ENCODE measurements at places on chromosomes 7 and 10.

- no peak for DNase-seq
Measured at GRCh38 chr7:20327055-20327454, 3.6 kb upstream of the ITGB8 start.

GRCh38 chr10:93495654-93496321 is 624 bp upstream of the CEP55 start:
- DNase-seq, result no peak

GRCh38 chr10:84991301-84991700 is 662.9 kb downstream of the CCSER2 start:
- no peak for DNase-seq

- DNase-seq, result no peak
Measured at GRCh38 chr10:32954080-32954479, 4.0 kb downstream of the ITGB1 start.

DNA sequence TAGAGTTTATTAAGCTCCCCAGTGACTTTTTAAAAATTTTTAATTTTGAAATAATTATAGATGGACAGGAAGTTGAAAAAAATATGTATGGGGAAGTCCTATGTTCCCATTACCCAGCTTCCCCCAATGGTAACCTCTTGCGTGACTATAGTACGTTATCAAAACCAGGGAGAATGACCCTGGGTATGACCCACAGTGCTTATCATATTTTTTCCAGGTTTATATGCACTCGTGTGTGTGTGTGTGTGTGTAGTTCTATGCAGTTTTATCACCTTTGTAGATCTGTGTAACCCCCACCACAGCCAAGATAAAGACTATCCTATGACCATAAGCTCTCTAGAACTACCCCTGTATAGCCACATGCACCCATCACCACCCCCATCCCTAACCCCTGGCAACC is 72.8 kb downstream of the TBXAS1 start:
- no peak for DNase-seq

DNA sequence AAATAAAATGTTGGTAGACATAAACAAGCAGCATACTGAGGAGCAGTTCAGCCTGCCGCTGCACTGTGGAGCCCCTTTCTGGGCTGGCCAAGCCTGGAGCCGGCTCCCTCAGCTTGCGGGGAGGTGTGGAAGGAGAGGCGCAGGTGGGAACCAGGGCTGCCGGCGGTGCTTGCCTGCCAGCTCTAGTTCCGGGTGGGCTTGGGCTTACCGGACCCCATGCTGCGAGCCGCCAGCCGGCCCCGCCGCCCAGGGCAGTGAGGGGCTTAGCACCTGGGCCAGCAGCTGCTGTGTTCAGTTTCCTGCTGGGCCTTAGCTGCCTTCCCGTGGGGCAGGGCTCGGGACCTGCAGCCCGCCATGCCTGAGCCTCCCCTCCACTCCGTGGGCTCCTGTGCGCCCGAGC is 672.9 kb upstream of the POM121L12 start:
- DNase-seq, result no peak

- DNase-seq, result no peak
Measured at GRCh38 chr10:133259602-133259989, 17.1 kb downstream of the ADAM8 start.

- DNase-seq, result no peak
Measured at GRCh38 chr10:113045147-113046055, 95.4 kb downstream of the TCF7L2 start.

DNA sequence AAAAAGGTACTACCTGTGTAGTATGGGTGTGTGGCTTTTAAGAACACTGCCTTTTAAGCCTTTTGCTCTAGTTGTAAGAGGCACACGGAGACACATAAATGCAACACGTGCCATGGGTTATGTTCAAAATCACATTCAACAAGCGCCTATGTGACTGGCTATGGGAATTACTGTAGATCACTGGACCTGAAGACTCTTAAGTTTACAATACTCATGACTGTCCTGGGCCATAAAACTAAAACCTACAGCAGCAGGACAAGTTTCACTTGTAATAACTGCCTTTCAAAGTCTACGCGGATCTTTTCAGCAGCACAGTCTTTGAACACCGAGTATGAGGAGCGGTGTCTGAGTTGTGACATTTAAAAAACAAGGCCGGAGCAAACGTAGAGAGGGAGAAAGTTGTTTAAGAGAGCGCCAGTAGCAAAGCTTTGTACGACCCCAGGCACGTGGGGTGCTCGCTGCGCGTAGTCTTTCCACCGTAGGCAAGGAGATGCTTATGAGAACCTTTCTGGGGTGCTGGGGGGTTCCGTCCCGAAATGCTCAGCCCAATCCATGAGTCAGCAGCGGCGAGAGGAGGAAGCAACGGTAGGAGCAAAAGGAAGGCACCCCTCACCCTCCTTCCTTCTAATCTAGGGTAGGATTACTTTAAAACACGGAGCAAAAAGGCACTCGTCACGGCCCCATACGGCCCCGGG is 662 bp downstream of the DNAJC2 start:
- DNase-seq, result peak; percentile 8

- no peak for DNase-seq
Measured at GRCh38 chr10:131245475-131246059, 66.0 kb downstream of the TCERG1L start.

GRCh38 chr10:63627881-63628296 is 106.7 kb downstream of the REEP3 start:
- no peak for DNase-seq

DNA sequence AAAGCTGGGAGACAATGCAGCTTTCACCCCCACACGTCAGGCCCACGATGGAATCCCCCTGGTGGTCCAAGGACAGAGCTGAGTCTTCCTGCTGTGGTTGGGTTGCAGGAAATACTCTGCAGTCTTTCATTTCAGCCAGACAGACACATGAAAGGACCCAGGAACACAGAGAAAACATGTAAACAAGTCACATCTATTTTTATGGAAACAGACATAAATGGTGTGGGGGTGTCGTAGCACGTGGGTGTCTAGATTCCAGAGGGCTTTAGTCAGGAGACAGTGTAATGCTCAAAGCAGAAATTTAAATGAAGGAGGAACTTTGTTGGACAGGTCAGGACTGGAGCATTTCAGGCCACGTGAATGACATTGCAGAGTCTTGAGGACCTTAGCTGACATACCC is 444.6 kb downstream of the SUGCT start:
- DNase-seq, result no peak

DNA sequence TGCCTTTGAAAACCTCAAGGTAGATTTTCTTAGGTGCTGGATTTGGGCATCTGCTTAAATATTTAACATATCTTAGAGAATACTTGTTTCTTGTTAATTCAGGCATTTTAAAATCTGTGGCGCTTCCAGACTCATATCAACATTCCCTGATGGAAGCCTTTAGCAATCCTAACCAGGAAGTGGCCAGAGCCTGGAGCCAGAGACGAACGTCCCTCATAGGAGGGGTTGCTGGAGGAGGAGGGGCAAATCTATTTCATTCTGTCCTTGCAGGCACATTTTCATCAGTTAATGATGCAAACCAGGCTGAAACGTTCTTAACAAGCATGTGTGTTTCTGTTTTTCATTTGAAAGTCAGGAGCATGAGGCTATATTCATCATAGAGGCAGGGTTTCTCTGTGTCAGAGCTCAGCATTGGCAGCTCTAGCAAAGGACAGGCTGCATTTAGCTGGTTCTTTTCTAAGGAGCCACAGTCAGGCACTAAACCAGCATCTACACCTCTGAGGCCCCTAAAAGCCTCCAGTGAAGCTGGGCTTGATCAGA is 17.8 kb upstream of the IFIT2 start:
- no peak for DNase-seq

- DNase-seq, result no peak
Measured at GRCh38 chr10:49109669-49110340, 5.5 kb downstream of the VSTM4 start.

DNA sequence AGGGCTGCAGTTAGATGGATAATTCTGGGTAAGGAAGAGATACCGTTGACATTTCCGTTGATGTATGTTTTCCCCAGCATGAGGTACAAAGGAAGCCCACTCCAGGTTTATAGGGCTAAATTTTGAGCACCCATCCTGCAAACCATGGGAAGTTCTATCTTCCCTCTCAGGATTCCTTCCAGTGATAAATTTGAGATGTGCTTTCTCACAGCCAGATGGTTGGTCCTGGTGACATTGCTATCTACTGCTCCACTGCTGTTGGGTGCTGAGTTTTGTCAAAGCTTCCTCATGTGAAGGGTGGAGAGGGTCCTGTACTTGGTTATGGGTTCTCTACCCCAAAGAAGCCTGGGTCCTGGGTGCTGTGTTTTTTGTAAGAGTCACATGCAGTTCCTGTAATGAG is 57.4 kb downstream of the CXCL12 start:
- DNase-seq, result no peak

DNA sequence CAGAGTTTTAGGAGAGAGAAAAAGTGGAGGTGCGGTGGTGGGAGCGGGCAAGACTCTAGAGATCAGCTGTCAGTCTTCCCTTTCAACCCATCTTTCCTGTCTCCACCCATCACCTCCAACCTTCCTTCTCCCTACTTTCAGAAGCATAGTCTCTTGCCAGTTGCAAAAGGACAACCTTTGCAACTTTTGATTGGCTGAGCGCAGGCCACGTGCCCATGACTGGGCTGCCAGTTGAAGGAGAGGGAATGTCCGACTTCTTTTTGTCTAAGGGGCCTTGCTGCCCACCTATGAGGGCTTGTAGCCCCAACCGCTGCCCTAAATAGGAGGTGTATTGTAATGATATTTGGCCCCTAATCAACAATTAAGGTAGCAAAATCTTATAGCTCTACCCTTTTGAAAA is 12.6 kb downstream of the CYP26A1 start:
- DNase-seq, result no peak

DNA sequence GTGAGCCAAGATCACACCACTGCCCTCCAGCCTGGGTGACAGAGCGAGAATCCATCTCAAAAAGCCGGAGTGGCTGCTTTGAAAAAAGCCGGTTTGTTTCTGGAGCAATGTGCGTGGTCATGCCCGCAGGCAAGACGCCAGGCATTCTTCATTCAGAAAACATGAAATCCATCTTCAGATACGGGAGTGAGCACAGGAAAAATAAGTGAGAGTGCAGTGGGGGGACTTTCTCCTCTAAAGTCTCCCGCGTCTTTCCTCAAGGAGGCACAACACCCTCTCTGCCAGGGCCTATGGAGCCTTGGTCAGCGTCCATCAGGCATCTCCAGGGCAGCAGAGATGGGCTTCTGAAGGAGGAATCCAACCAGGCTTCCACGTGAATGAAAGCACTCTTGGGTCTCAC is 62.3 kb upstream of the DGKI start:
- no peak for DNase-seq

DNA sequence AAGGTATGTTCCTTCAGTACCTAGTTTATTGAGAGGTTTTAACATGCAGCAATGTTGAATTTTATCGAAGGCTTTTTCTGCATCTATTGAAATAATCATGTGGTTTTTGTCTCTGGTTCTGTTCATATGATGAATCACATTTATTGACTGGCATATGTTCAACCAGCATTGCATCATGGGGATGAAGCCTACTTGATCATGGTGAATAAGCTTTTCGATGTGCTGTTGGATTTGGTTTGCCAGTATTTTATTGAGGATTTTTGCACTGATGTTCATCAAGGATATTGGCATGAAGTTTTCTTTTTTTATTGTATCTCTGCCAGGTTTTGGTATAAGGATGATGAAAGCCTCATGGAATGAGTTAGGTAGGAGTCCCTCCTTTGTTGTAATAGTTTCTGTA is 204.0 kb upstream of the GNAI1 start:
- no peak for DNase-seq

DNA sequence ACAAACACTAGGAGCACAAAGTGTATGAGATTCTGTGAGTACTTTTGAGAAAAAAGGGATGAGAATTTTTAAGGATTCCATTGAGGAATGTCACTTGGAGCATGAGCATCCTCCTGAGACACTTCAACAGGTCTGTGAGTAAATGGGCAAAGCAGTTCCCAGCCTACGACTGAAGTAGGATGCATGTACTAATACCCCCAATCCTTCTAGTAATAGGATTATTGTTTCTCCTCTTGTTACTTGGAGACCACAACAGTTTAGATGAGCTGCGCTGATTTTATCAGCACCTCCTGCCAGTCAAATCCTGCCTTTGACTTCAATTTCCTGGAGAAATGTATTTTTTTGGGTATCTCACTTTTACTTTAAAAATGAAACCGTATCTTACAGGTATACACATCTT is 820 bp downstream of the BBS9 start:
- no peak for DNase-seq

DNA sequence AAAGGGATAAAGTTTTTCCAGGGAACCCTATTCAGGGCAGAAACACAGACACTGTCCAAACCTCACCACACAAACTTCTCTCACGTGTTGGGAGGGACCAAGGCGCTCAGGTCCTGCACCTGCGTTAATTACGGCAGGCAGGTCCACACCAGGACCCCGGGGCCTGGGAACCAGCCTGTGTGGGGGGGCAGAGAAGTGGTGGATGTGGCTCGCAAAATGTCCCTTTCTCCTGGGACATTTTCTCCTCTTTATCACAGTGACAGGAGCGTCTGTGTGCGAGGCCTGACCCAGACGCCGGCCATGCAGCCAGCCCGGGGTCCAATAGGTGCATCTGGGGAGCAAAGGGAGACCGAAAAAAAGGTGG is 73.4 kb upstream of the ZNF722 start:
- no peak for DNase-seq

DNA sequence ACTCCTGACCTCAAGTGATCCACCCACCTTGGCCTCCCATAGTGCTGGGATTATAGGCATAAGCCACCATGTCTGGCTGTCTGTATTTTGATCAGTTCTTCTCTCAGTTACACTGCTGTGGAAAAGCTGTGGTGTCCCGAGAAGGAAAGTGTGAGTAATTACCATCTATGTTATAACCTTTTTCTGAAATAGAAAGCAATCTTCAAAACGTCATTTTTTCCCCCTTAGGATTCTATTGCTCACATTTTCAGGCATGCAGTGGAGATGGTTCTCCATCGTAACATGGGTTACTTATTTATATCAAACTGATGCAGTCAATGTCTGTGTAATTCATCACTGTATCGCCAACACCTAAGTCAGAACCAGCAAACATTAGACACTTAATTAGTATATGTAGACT is 103.5 kb upstream of the FAM3C start:
- DNase-seq, result no peak

DNA sequence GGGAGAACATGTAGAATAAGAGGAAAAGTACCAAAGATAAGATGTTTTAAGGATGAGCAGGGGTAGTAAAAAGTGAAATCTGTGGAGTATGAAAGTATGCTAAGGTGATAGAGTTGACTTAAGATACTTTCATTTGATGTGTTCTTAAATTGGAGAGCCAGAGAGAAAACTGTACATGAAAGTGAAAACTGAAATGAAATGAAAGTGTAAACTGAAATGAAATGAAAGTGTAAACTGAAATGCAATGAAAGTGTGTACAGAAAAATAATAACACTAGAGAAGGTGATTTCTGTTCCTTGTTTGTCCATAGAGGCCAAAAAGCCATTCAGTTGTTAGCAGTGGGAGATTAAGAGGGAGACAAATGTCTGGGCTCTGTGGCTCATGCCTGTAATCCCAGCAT is 17.5 kb downstream of the AHR start:
- no peak for DNase-seq
